CD4-positive, alpha-beta T cell treated with Interleukin-1 beta for 1 hour (primary cell): ENCODE measurements at places on chromosomes 4 and X.

GRCh38 chrX:64975989-64976672, at the start of gene ZC4H2:
ZC4H2 (minus strand) TSS chrX:64976450; CDS start chrX:64976377, 73 bp downstream.
- DNase-seq, result peak; percentile 76

DNA sequence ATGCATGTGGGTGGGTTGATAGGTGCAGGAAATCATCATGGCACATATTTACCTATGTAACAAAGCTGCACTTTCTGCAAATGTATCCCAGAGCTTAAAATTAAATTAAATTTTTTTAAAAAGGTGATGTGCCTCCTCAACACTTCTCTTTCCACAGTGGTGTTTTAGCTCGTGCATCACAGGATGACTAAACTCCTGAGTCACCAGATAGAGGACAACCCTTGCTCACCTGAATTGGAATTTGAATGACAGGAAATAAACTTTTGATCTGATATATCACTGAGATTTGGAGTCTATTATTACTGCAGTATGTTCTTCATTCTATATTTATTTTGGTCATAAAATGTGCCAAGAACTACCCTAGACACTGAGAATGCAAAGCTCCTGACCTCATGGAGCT, 185.3 kb downstream of the MAPK10 start:
- DNase-seq, result no peak

DNA sequence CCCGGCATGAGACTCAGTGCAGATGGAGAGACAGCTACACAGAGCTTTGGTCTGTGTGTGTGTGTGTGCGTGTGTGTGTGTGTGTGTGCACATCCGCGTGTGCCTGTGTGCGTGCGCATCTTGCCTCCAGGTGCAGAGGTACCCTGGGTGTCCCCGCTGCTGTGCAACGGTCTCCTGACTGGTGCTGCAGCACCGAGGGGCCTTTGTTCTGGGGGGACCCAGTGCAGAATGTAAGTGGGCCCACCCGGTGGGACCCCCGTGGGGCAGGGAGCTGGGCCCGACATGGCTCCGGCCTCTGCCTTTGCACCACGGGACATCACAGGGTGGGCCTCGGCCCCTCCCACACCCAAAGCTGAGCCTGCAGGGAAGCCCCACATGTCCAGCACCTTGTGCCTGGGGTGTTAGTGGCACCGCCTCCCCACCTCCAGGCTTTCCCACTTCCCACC, 14.3 kb downstream of the FGFR3 start:
- no peak for DNase-seq

DNA sequence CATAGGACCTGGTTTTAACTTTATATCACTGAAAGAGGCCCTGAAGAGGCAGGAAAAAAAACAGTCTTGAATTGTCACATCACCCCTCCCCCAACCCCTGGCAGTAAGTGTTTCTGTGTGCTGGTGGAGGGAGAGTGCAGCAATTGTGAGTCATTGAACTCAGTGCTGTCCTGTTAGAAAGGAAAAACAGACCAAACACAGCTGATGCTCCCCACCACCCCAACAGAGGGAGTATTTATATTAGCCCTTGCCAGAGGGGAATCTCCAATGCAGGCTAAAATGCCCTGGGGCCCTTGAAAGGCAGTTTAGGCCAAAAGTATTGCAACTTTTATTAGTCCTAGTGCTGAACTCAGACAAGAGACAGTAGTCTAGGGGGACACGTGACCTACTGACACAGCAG, 197.8 kb upstream of the AGTR2 start:
- no peak for DNase-seq

DNA sequence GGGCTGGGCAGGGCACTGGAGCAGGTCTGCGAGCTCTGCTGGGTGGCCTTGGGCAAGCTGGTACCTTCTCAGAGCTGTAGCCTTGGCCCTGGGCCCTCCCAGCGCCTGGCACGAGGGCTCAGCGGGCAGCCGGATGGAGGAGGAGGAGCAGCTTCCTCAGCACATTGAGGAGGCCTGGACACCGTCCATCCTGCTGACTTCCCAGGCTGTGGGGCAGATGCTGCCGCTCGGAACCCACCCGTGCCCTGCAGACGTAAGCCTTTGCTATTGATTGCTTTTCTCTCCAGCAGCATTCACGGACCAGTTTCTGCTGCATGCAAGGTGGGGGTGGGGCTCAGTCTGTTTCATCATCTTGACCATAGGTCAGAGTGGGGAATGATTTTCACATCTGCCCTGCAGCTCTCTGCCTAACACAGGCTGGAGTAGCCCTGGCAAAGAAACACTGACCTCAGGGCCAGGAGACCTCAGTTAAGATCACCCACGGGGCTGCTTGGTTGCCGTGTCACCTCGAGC, 80.7 kb upstream of the PSAPL1 start:
- DNase-seq, result no peak

- DNase-seq, result no peak
Measured at GRCh38 chr4:82782626-82783345, 15.8 kb downstream of the SCD5 start.

DNA sequence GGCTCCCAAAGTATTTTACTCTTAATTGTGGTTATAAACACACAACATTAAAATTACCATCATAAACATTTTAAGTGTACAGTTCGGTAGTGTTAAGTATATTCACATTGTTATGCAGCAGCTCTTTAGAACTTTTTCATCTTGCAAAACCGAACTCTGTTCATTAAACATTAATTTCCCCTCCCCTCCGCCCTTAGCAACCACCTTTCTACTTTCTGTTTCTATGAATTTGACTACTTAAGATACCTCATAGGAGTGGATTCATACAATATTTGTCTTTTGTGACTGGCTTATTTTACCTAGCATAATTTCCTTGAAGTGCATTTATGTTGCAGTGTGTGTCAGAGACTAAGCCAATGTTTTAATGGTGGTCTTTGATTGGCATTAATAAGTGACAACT, 32.6 kb downstream of the IL13RA1 start:
- no peak for DNase-seq

DNA sequence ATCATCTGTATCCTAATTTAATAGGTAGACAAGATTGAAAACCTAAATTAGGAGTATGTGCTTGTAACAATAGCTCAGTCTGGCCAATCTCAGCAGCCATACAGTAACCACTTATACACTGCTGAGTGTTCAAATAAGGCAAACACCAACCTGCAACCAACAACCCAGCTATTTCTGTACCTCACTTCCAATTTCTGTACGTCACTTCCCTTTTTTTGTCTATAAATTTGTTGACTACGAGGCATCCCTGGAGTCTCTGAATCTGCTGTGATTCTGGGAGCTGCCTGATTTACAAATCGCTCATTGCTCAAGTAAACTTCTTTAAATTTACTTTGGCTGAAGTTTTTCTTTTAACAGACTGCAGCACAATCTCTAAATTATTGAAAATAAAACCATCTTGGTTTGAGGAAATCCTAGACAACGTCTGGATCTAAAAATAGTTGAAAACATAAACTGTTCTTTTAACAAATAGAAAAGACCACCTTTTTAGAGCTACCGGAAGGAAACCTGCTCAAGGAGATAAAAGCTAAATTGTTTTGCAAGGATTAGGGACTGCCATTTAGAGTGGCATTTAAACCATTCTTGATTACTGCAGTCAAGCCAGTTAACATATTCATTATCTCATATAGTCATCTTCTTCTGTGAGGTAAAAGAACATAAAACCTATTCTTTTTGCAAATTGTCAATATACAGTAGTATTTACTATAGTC, 778.1 kb downstream of the SH3BGRL start:
- DNase-seq, result no peak

DNA sequence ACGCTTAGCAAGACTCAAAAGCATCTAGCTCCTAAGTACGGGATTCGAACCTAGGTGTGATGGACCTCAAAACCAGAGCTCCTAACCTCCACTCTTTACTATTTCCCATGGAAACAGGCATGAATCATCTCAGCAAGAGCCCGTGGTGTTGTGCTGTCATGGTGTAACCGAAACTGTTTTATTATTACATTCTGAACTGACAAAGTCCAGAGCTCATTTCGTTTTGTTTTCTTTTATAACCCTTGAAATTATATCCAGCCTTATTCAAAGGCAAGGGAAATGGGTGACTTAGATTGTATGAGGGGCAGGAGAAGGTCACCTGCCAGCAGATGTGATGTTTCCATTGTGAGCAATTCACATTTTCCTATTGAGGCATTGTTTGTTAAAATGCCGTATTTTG, 301.1 kb downstream of the FRMPD4 start:
- DNase-seq, result no peak

- no peak for DNase-seq
Measured at GRCh38 chr4:137238456-137239162, 293.7 kb downstream of the PCDH18 start.

GRCh38 chrX:46681849-46682248, 77.1 kb downstream of the SLC9A7 start:
- DNase-seq, result no peak

DNA sequence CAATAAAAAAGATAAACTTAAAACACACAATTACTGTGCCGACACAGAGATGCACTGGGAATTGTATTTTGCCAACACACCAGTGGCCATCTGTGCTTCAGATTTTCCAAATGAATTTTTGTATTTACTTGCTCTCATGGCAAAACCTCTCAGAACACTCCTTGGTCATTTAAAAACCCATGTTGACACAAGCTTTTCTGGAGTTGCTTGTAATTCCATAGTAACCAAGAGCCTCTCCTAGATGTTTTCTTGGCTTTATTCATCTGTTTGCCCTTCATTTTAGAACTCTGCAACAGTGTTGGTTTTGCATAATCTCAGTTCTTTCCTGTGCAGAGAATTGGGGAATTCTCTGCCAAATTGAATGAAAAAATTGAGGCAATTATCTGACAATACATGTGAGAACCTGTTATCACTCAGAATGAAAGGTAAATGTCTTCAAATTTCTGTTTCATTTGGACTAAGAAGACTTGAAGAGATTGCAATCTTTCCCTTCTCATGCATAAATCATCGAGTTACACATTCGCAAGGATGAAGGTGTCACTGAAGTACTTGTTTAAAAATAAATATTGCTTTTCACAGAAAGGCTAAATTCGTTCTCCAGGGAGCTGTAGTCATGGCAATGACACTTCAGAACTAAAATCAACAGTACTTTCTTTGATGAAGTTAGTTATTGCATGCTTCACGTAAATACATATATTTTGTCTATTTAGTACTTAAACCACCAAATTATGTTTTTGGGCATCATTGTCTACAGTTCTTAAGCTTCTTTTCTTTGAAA, 301.8 kb upstream of the CTSO start:
- no peak for DNase-seq

DNA sequence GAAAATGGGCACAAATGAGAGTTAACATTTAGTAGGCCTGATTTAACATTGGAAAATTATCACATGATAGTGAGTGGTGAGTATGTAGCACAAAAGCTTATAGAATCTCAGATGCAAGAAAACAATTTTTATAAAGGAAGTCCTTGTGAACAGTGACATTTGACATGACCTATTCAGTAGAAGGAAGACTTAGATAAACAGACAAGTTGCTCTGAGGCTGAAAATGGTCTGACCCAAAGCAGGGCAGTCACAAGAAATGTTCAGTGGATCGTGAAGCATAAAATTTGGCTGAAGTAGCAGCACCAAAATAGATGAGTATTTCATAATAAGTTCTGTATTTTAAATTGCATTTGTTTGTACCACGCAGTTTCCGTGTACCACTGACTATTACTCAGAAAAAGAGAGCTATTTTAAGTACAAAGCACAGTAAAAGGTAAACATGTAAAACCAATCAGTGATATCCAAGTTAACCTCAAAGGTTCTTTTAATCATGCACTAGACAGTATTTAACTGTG, 605.7 kb upstream of the PABPC4L start:
- DNase-seq, result no peak

GRCh38 chr4:144634978-144635747, 10.8 kb upstream of the HHIP start:
- DNase-seq, result no peak

- DNase-seq, result no peak
Measured at GRCh38 chr4:145825255-145825654, 113.4 kb downstream of the ZNF827 start.

DNA sequence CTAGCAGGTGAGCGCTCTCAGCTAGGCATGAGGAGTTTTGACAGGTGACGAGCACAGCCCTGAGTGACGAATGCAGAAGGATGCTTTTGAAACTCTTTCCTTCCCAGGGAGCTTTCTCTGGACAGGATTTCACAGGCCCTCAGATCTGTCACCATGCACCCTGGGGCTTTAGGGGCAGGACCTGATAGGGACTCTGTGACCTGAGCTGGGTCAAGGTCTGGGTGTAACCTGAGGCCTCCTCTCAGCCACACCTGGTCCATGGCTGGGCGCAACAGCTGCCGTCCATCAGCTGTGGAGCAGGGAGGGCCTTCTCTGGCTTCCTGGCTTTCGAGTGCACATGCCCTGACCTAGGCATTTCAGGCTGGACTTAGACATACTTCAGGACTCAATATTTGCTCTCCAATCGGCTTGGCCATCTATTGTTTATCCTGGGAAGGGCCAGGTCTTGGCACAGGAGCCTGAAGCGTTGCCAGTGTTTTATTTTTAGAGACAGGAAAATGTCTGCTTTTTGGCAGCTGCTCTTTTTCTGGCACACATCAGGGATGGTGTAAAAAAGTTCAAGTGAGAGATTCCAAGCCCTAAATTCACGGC, 56.4 kb downstream of the C4orf51 start:
- no peak for DNase-seq

- DNase-seq, result no peak
Measured at GRCh38 chr4:73527196-73527595, 45.7 kb downstream of the AFM start.
